ENCODE measurements at places on chromosomes 12 and 14. TPM values are rescaled to one million over a fixed set of nuclear protein-coding genes. Genes with fewer than 3 reads are reported as not detected.

DHH gene
- 0.65 TPM for polyA plus RNA-seq

LMO3 gene
- not detected for polyA plus RNA-seq

HCAR1 gene
- polyA plus RNA-seq = not detected

TIGAR gene
- 8.1 TPM for polyA plus RNA-seq

TTC9 gene
- 7.7 TPM for polyA plus RNA-seq

GRCh38 chr14:42980419-42980818 lies 1373.7 kb downstream of the LRFN5 start:
- no peak for DNase-seq

DNA sequence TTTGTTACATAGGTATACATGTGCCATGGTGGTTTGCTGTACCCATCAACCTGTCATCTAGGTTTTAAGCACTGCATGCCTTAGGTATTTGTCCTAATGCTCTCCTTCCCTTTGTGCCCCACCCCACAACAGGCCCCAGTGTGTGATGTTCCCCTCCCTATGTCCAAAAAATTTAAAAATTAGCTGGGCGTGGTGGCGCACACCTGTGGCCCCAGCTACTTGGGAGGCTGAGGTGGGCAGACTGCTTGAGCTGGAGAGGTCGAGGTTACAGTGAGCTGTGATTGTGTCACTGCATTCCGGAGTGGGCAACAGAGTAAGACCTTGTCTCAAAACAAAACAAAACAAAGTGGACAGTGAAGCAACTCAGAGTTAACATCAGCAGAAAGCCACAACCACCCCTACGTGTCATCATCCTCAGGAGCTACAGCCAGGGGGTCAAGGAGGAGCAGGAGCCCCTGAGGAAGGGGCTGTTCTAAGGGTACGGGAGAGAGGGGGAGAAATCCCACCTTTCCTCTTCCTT lies 36.8 kb upstream of the SGPP1 start:
- no peak for DNase-seq

GRCh38 chr12:121575952-121576625 lies 4.7 kb downstream of the KDM2B start:
- no peak for DNase-seq

- DNase-seq = peak; percentile 2
Measured at GRCh38 chr14:88668448-88669116, 105.7 kb downstream of the ZC3H14 start.

- no peak for DNase-seq
Measured at GRCh38 chr12:3158851-3159465, 81.8 kb downstream of the TSPAN9 start.

GRCh38 chr12:89710873-89711750 lies 2.5 kb upstream of the ATP2B1 start:
- DNase-seq = no peak

DNA sequence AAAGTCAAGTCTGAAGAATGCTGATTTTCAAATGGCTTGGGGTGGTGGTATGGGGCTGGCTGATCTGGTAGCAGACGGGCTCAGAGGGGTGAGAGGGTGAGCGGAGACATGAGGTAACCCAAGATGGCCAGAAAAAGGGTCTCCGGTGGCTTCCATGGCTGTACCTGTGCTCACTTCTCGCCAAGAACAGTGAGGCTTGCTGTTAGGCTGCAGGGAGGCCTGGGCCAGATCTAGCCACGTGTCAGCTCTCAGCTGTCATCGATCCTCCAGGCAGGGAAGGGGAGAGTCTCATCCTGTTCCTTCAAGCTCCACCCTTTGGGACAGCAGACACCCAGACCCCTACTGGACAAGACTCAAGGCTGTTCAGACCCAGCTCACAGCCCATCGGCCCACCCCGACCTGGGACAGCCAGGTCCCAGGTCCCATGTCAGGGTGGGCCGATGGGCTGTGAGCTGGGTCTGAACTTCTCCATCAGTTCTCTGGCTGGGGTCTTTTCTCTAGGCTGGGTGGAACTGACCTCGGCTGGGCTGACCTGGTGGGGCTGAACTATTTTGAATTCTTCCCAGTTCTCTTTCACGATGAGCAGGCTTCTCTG lies 9.0 kb downstream of the LRTM2 start:
- no peak for DNase-seq

DNA sequence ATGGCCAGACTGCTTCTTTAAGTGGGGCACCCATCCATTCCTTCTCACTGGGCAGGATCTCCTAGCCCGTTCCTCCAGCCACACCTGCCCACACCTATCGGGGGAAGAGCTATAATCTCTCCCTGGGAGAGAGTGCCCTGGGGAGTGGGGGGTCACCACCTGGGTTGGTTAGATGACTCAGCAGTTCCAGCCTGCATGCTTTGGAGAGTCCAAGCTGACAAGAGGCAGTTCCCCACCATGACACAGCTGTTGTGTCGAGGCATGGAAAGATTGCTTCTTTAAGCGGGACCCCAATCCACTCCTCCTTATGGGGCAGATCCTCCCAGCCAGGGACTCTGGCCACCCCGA lies 52.6 kb upstream of the PPFIA2 start:
- DNase-seq = no peak

- DNase-seq = no peak
Measured at GRCh38 chr12:132585177-132585576, 25.2 kb downstream of the LRCOL1 start.

DNA sequence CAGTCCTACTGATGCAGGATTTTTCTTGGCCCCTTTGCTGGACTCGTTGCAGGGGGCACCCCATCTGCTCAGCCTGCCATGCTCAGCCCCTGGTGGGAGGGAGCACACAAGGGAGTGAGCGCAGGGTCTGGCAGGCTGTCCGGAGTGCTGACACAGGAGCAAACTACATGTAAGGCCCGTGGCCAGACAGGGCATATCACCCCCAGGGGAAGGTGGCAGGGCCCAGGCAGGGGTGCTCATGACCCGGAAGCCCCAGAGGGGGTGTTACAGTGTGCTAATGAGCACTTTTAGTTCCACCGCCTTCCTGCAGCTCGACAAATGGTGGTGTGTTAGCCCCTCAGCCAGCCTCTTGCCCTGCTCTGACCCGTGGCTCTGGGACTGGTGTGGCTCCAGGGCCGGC lies 645.6 kb upstream of the TMEM132C start:
- DNase-seq = no peak

- no peak for DNase-seq
Measured at GRCh38 chr12:117972301-117972700, 3.5 kb upstream of the KSR2 start.

DNA sequence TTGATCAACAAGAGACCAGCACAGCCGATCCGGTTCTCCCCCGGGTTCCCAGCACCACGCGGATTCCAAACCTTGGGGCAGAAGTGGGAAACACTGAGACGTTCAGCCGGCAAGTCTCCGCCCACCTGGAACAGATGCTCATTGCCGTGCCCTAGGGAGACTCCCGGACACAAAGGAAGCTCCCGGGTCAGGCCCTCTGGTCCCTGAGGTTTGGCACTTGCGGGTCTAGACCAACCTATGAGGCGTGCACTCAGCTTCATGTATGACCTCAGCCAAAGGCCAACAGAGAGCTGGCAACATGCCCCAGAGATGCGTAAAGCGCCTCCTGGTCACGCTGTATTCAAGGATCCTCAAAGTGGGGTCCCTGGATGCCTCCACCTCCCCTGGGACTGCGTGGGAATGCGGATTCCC lies 2.5 kb downstream of the RIMBP2 start:
- DNase-seq = no peak

- peak; percentile 58 for DNase-seq
Measured at GRCh38 chr14:69685716-69686115, 74.3 kb downstream of the SUSD6 start.

- DNase-seq = no peak
Measured at GRCh38 chr14:96519970-96520369, 17.8 kb downstream of the PAPOLA start.

Measured in muscle of arm (tissue), 14 donors.